ENCODE measurements at places on chromosomes 7 and 10.

- no peak for DNase-seq
Measured at GRCh38 chr7:69399401-69399800, 198.9 kb upstream of the AUTS2 start.

DNA sequence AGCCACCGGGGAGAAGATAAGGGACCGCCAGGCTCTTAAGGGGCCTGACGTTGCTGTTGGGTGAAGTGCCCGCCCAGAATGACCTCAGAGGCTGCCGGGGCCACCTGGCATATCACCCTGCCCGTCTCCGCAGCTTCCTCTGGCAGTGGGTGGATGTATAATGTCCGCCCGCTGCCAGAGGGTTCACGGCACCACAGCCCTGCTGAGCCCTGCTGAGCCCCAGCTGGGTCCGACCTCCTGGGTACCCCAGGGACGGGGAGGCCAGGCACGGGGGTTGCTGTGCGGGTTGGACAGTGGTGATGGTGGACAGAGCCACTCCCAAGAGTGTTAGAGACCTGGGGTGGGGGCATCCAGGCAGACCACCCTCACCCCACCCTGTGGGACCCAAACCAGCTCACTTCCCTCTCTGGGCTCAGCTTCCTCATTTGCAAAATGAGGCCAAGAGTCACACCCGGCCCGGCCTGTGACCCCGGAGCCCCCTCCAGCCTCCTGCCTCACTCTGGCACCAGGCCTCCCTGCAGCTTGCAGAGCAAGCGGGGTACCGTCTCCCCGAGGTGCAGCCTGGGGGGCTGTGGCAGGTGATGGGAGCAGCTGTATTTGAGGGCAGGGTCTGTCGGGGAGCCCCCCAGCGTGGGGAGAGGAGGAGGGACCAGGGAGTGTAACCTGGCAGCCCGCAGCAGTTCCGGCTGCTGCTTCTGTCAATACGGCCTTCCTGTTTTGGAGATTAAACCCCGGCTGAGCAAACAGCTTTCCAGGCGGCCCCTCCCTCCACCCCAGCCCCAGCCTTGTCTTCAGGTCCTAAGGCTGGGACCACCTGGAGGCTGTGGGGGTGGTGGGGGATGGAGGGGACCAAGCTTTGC lies 8.4 kb upstream of the LFNG start:
- no peak for DNase-seq

- no peak for DNase-seq
Measured at GRCh38 chr7:36029853-36030515, 123.1 kb upstream of the EEPD1 start.

DNA sequence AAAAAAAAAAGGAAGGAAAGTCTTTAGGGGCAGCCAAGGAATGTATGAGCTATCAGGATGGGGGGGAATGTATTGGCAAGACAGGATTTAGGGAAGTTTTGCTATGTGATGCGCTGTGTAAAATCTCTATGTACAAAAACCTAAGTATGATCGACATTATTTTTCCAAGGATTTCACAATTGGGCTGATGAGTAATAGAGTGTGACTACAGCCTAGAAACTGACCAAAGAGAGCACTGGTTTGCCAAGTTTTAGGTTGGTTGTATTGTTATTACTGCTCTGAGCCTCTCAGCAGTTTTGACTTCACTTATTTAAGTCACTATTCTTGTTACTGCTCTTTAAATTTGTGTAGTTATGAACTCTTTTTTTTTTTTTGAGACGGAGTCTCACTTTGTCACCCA lies 107.3 kb downstream of the NRCAM start:
- no peak for DNase-seq

GRCh38 chr10:28280652-28281051 lies 22.2 kb downstream of the MPP7 start:
- no peak for DNase-seq

DNA sequence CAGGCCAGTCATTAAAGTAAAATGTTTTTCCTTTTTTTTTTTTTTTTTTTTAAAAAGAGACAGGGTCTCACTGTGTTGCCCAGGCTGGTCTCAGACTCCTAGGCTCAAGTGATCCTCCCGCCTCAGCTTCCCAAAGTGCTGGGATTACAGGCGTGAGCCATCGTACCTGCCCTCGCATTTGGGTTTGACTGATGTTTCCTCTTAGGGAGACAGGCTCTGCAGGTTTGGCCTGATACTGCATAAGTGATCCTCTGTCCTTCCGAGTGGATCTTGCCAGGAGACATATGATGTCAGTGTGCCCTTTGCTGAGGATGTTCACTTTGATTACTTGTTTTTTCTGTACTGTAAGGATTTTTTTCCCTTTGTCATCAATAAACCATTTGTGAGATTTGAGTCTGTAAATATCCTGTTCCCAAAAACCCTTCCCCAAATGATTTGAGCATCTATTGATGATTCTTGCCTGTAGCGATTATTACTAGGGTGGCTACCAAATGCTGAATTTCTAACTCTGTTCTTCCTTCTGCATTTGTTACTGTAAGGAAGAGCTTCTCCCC lies 19.7 kb downstream of the LIMK1 start:
- DNase-seq: no peak

DNA sequence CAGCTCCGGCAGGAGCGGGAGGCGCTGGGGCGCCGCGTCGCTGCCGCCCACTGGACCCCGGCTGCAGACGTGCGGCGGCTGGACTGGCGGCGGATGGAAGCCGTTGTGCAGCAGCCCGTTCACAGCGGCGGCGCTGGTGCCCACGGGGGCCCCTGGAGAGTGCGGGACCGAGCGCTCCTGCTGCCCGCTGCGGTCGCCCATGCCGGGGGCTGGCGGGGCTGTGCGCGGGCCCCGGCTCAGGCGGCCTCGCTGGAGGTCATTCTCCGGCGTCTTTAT lies 413 bp downstream of the PANK1 start:
- DNase-seq: no peak

DNA sequence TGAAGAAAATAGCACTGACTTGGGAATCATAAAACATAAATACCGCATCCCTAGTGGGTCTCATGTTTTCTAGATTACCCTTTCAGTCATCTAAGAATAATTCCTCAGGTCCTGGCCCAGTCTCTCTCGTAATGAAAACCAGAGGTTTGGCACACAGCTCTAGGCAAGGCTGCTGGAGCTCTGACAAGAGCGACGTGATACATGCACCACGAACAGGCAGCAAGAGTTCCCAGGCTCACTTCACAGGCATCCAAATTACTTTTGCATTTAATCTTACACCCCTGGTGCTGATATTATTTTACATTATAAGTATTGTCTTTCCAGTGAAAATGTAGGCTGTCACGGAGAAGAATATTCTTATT lies 105.2 kb downstream of the THSD7A start:
- DNase-seq: no peak

DNA sequence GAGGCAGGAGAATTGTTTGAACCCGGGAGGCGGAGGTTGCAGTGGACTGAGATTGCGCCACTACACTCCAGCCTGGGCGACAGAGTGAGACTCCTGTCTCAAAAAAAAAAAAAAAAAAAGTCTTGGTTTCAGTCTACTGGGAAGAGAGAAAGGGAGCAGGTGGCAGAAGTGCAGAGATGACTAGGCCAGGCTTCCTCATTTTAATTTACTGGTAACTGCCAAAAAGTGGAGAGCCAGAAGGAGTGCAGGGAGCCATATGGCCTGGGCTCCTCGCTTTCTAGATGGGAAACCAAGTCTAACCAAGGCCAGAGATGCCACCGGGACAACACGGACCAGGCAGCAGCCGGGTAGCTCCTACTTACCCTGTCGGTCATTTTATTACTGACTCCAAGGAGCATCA lies 12.2 kb downstream of the SEPHS1 start:
- DNase-seq: no peak

GRCh38 chr10:42755028-42755451 lies 27.6 kb upstream of the BMS1 start:
- DNase-seq: no peak

DNA sequence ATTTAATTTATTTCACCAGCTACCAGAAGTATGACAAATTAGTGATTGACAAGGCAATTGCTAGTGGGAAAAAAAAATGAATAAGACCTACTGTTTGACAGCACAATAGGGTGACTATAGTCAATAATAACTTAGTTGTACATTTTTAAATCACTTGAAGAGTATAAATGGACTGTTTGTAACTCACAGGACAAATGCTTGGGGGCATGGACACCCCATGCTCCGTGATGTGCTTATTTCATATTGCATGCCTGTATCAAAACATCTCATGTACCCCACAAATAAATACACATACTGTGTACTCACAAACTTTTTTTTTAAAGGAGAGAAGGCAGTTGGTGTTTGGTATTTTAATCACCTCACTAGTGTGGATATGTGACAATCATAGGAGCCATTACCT lies 181.1 kb downstream of the CACNB2 start:
- no peak for DNase-seq

GRCh38 chr10:49552277-49552676 lies 13.4 kb upstream of the ERCC6 start:
- DNase-seq: no peak

GRCh38 chr10:4763960-4764428 lies 62.0 kb upstream of the AKR1E2 start:
- DNase-seq: no peak
